ENCODE measurements at places on chromosomes 13 and 19.

- DNase-seq = no peak
Observed at GRCh38 chr13:31435536-31435935, 235.8 kb downstream of the B3GLCT start.

- DNase-seq = no peak
Observed at GRCh38 chr19:21608571-21608970, 103.2 kb downstream of the ZNF429 start.

DNA sequence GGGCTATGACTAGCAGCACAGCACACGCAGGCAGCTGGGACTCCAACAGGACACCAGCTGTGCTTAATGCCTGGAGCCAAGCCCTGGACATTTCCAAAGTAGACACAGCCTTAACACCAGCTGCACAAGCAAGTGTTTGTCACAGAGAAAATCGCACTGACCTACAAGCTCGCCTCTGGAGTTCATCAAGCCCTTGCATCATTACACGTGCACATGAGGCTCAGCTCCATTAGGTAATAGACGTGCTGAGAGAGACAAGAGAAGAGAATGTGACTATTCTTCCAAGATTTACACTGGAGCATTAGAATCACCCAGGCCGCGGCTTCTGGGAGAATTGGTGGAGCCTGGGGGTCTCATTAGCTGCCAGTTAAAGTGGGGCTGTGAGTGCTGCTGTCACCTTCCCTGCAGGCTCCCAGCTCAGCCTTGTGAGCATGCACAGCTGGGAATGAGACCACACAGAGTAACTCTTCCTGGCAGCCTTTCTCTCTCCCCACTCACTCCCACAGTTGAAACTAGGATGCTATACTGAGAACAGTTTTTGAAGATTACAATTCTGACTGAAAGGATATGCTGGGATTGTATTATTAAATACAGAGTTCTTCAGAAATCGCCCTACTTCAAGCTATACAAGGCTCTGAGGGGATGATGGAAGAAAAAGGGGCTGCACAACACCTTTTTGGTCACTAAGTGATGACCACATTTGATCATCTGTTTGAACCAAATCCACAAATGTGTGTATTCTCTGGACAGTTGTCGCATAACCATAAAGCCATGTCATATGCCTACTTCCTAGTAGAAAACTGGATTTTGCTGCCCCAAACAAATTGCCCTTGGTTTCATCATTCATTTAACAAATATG, 10.5 kb downstream of the STOML3 start:
- no peak for DNase-seq

GRCh38 chr19:40331052-40331451, 17.1 kb downstream of the C19orf47 start:
- no peak for DNase-seq

- DNase-seq = no peak
Observed at GRCh38 chr13:107192289-107192688, 624.4 kb upstream of the ARGLU1 start.
